ENCODE measurements at places on chromosomes 1 and 21.

GRCh38 chr1:65357291-65357960 is 48.1 kb downstream of the DNAJC6 start:
- DNase-seq, result no peak

GRCh38 chr1:33060579-33061083 is 20.3 kb upstream of the AZIN2 start:
- no peak for DNase-seq

- DNase-seq, result no peak
Observed at GRCh38 chr1:32757213-32757895, 54.8 kb upstream of the SYNC start.

- no peak for DNase-seq
Observed at GRCh38 chr1:84434081-84434769, 35.9 kb downstream of the DNASE2B start.

GRCh38 chr1:236059011-236059410 is 5.9 kb downstream of the NID1 start:
- DNase-seq, result no peak

DNA sequence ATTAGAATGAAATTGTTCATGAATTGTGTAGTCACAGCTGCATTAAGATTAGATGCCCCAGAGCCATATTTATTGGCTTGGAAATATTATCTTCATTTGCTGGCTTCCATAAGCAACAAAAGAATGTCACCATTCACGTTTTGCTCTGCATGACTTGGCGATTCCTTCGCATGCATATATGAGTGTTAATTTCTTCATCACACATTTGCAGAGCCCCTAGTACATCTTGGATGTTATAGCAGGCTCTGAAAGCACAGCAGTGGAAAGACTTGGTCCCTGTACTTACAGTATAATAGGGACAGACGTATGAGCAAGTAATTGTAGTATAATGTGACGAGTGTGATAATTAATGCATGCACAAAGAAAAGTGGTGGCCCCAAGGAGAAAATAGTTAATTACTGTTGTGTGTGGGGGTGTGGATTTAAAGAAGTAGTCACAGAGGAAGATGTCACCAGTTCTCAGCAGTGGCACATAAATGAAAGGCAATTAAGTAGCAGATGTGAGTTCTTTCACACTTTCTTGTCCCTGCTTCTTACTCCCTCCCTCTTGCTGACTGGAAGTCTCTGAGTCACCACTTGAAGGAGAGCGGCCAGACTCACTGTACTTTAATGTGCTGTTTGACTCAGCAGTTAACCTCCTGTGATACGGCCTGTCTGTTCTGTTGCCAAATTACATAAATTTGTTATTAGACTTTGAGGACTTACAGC is 21.0 kb downstream of the S100A10 start:
- DNase-seq, result no peak

- DNase-seq, result no peak
Observed at GRCh38 chr1:153232553-153232952, 15.2 kb downstream of the PRR9 start.

GRCh38 chr1:19009126-19009881 is 52.8 kb upstream of the IFFO2 start:
- no peak for DNase-seq

DNA sequence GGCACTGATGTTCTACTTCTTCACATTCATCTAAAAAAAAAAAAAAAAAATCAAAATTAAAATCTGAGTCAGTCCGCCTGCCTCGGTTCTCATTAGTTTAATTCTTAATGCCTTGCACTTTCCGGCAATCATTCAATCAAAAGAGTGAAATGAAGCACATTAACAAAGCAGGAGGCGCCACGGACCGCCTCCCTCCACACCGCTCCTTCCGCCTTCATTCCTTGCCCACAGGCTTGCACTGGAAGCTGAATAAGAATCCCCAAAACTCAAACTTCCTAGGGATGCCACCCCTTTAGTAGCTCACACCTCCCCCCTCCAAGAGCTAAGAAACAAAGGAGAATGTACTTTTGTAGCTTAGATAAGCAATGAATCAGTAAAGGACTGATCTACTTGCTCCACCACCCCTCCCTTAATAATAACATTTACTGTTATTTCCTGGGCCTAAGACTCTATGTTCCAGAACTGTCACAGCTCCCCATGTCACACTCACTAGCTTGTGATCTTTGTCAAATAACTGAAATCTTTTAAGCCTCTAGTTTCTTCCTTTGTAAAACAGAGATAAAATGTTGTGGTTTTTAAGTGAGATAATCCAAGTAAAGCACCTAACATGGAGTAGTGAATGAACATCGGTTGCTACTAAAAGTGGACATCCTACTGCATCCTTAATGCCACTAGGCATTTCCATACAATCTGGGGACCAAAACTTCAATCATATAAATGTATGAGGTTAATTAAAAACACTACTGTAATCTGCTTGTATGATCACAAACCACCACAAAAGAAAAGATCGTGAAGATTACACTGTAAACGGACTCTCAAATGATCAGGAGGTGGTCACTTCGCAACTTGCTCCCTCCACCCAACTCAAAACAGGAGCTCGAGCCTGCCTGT is 27.4 kb downstream of the LGALS8 start:
- no peak for DNase-seq

GRCh38 chr1:243849421-243850201 is 432 bp downstream of the AKT3 start:
- peak; percentile 77 for DNase-seq

GRCh38 chr1:109083501-109083900 is 7.1 kb upstream of the TMEM167B start:
- DNase-seq, result no peak

DNA sequence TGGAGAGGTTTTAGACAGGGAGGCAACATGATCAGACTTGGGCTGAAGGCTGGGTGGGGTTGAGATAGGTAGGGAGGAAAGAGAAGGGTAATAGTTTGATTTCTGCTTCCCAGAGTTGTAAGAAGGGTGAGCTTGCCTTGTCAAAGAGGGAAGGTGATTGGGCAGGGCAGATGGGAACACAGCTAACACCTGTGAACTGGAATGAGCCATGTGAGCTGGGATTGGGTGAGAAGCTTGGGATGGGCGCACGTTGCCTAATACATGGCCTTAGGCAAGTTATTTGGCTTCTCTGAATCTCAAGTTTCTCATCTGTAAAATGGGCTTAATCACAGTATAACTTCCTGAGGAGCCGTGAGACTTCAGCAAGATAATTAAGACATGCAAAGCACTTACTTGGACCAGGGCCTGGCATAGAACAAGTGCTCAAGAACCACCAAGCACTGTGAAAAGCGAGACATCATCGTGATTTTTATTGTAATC is 33.8 kb upstream of the ID3 start:
- DNase-seq, result no peak

All from activated T-helper 9 cell treated with anti-CD3 and anti-CD28 coated beads, Interleukin-2, amount 50 U/mL, for 16 hours (primary cell).